AML-193 (cell line): ENCODE measurements at places on chromosomes 6 and 20.

GRCh38 chr20:53579266-53579580 lies 14.4 kb downstream of the ZNF217 start:
- DNase-seq, result no peak

DNA sequence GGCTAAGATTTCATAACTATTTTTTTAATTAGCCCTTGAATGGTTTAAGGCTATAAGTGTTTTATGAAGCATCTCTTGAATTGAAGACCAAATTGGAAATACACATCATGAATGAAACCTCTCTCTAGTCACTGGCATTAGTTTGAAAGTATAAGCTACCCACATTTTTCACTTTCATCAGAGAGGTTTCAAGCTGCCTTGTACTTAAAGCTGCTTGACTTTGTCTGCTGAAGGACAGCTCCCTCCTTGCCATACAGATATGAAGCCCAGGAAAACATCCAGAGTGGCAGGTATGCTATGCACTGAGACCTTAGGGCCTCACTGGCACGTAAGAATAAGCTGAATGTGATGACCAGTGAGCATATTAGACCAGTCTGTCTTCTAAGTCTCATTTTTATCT lies 62.7 kb downstream of the ELOVL2 start:
- DNase-seq, result no peak

DNA sequence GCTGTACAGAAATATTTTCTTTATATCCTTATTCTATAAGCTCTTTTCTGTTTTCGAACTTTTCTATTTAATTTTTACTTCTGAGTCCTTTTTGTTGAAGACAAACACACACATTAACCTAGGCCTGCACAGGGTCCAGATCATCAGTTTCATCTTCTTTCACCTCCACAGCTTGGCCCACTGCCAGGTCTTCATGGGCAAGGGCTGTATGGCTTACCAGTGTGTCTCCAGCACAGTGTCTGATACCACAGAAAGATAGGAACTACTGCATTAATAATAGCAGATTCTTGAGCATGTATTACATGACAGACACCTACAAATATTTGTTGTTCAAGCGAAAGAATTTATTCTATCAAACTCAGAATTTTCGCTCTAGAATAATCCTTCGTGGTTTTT lies 24.4 kb downstream of the QKI start:
- no peak for DNase-seq

DNA sequence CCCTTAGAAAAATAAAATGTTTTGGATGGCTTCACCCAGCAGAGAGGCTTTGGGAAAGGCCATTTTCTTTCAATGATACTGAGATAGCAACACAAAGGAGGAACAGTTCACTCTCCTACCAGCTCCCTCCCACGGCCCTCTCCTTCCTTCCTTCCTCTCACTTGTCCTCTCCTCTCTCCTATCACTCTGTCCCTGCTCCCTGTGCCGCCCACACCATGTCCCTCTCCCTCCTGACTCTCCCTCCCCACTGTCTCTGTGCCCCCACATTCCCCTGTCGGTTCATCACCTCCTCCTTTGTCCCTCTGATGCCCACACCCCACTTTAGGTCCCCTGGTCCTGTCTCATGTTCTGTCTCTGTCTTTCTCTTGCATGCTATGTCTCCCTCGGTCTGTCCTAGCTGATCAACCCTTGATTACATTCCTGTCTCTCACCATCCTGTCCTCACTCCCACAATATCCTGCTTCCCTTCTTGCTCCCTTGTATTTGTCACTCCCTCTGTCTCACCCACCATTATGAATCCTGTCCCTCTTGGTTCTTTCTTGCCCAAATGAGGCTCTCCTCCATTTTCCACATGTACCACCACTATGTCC lies 30.1 kb downstream of the ELMO2 start:
- DNase-seq, result no peak

DNA sequence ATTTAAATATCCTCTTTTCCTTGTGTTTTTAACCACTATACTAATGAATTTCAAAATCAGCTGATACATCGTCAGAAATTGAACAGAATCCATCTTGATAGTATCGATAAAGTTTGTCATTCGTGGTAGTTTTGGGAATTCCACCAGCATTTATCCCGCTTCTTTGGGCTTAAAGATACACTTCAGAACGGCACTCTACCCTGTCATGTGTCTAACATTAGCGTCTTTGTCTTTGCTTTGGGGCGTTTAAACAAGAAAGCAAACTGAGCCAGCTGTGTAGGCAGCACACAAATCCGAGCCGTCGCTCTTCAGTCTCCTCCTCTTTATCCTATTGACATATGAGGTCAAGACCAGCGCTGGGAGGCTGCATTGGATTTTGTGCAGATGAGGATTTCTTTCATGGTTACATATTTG lies 27.5 kb upstream of the NHSL1 start:
- no peak for DNase-seq

- no peak for DNase-seq
Measured at GRCh38 chr20:16580620-16581019, 7.4 kb upstream of the KIF16B start.
